CD4-positive, alpha-beta T cell treated with Interleukin-17A for 1 hour (primary cell): ENCODE measurements at places on chromosomes 11 and 22.

GRCh38 chr22:25069758-25070481 lies 117.4 kb downstream of the KIAA1671 start:
- DNase-seq = peak; percentile 46

DNA sequence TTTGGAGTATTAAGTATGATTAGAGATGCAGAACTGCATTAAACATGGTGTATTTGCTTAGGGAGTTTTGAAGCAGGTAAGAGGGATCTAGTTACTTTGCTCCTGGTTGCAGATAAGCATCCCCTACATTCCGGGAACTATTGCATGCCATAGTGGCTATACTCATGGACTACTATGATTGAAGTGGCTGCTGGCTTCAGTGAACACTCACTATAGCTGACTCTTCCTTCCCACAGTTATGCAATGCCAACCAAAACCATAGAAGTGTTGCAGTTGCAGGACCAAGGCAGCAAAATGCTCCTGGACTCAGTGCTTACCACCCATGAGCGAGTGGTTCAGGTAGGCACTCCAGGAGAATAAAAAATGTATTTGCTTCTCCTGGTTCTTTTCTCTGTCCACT lies 17.0 kb downstream of the COA4 start:
- no peak for DNase-seq

GRCh38 chr11:68257477-68258362 lies 14.1 kb downstream of the C11orf24 start:
- DNase-seq = peak; percentile 91

DNA sequence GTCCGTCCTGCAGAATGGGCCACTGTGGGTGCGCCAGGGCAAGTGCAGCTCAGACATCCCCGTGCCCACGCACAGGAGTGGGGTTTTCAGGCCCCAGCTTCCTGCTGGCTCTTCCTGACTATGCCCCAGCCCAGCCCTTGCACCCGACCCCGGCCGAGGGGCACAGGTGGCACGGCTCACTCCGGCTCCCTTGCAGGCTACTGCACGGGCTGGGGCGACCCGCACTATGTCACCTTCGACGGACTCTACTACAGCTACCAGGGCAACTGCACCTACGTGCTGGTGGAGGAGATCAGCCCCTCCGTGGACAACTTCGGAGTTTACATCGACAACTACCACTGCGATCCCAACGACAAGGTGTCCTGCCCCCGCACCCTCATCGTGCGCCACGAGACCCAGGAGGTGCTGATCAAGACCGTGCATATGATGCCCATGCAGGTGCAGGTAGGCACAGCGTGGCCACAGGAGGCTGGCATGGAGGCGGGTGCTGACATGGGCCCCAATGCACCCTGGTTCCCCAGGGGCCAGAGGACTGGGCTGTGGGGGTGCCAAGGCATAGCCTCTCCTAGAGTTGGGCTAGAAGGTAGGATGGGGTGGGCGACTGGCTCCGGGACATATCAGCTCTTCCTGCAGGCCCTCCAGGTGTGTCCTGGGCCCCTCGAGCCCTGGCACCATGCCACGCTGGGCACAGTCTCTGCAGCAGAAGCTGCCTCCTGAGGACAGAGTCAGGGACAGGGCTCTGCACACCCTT lies 27.7 kb downstream of the MUC2 start:
- DNase-seq = no peak
